Activated T-cell treated with anti-CD3 and anti-CD28 coated beads, Interleukin-2, amount 50 U/mL, for 72 hours (primary cell): ENCODE measurements at places on chromosomes 5 and 9. TPM values are rescaled to one million over a fixed set of nuclear protein-coding genes. Genes with fewer than 3 reads are reported as not detected.

IL9 gene
- total RNA-seq = 2.6 TPM

OR1L1 gene
- not detected for total RNA-seq

CCIN gene
- 0.12 TPM for total RNA-seq

BRD3OS gene
- 10.3 TPM for total RNA-seq

ZBED3 gene
- total RNA-seq = 8.7 TPM
